ENCODE measurements at places on chromosomes 2 and 18.

GRCh38 chr2:46647766-46648742 lies 168.7 kb downstream of the TMEM247 start:
- DNase-seq, result no peak

- DNase-seq, result no peak
These were observed 116.3 kb downstream of the FTCDNL1 start for GRCh38 chr2:199734651-199735050.

GRCh38 chr2:44706681-44707553 lies 234.6 kb upstream of the SIX3 start:
- no peak for DNase-seq

- DNase-seq, result no peak
These were observed 81.8 kb downstream of the TNS1 start for GRCh38 chr2:217920879-217921603.

DNA sequence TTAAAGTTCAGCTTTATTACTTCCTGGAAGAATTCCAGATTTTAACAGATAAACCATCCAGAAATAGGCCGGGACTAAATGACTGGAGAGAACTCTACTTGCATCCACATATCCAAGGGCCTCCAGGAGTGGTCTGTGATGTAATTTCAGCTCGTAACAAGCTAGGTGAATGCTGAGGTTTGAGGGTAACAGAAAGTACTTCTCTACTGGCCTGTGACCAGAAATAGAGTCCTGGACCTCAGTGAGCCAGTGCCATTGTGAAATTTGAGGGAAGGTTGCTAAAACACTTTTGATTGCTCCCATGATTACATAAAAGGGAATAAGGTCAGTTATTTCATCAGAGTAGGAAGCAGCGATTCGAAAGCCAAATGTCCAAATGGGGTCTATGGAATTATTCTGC lies 158.1 kb downstream of the DOCK10 start:
- no peak for DNase-seq

GRCh38 chr2:232993231-232993821 lies 19.7 kb downstream of the NGEF start:
- DNase-seq, result no peak

DNA sequence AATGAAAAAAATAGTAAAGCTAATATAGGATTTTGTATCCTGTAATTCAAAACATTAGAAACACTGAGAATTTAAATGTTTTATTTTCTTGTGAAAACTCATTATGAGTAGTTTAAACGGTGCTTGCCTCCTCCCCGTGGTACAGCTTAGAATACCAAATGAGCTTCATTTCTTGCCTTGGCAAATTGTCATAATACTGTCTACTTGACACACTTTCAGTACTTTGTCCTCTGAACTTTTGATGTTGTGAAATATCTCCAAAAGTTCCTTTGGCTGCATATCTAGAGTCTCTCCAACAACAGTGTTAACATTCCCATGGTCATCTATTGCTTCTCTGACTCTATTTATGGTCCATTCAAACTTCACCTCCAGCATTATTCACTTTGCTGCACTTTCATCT lies 61.9 kb upstream of the EPB41L5 start:
- no peak for DNase-seq

DNA sequence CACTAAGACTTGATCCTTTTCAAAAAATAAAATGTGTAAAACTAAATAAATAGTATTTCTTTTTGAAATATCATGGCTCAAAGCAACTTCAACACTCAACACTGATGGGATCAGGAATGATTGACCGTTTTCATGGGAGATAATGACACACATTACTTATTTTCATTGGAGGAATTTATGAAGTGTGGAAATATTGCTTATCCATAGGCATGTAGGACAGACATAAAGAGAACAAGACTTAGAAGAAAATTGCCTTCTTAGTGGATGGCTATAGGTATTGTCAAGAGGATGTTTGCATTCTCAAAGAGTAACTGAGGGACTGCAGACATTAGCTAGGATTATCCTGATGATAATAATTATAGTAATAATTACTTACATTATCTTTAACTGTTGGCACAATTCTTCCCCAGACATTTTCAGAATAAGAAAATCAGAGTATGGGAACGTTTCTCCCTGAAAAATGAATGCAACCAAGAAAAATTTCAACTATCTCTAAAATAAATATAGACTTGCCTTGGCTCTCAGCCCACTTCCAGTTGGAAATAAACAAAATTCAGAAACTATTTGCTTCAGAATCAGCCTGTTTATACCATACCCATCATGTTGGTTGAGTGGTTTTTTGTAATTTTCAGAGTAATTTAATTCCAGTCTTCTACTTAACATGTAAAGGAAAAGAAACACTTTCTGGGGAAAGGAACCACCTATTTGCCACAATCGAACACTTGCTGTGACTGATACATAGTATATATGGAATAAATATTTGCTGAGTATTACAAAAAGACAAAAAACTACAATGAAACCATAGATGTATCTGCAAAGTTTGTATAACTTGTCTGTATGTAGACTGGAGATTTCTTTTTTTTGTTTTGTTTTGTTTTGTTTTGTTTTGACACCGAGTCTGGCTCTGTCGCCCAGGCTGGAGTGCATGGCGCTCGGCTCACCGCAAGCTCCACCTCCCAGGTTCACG lies 165.7 kb downstream of the TMX3 start:
- DNase-seq, result no peak

GRCh38 chr18:32730620-32731091 lies 42.2 kb downstream of the KLHL14 start:
- DNase-seq, result no peak

DNA sequence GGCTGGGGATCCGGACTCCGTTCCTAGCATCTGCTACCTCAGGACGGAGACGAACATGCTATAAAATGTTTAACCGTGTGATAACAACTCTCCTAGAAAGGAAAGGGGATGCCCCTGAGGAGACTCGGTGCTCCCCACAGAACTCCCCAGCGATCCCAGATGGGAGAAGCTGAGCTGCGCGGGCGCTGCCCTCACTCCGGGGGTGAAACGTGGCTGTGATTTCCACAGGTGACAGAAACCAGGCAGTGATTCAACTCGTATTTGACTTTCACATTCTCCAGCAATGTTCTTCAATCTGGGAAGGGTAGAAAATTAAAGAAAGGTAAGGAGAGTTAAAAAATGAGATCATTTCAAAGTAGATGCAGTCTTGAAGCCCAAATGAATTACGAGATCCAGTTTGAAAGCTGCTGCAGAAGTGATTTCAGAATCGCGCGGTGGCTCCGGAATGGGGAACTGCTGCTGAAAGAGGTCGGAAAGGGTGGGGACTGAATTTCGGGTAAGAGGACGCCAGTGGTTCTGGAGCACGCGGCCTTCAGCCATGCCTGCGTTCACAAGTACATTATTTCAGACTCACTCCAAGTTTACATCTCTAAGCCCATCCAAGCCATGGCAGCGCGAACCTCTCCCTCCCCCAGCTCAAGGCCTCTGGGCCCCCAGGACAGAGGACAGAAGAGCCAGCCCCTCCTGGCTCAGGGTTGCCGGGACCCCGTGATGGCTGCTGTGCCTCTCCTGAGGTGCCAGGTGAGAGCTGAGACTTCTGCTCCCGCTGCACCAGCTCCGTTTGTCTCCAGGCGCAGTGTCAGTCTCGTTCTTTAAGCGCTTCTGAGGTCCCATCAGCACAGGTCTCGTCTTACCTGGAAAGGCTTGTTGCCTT lies 39.5 kb downstream of the ADNP2 start:
- no peak for DNase-seq

GRCh38 chr2:144679942-144680341 lies 160.0 kb upstream of the ZEB2 start:
- DNase-seq, result no peak

- DNase-seq, result no peak
These were observed 2.1 kb downstream of the NDC80 start for GRCh38 chr18:2573408-2573807.

DNA sequence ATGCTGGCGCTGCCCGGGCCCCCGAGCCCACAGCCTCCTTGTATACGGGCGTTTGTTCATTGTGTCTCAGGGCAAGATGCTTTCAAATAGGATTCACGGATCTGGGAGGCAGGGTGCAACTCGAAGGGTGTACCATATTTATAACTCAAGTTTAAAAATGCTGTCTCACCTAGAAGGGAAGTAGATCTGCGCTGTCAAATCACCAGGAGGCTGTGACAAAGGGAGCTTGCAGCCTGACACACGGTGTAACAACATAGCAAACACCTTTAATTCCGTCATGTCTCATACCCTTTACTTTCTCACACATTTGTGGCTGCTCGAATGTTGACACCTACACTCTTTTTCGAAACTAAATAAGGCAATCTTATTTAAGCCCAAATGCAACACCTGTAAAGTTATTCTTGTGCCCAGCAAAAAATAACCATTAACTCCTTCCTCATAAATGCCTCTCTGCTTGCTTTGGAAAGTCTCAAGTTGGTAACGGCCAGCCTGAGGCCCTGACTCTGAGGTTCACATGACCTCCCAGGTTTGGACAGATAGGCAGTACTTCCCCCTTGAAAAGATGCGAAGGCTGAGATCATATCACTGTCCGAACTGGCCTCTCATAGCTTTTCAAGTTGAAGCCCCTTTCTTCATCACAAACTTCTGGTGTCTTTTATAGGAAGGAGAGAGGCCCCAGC lies 11.6 kb downstream of the ZEB2 start:
- DNase-seq, result peak; percentile 62

DNA sequence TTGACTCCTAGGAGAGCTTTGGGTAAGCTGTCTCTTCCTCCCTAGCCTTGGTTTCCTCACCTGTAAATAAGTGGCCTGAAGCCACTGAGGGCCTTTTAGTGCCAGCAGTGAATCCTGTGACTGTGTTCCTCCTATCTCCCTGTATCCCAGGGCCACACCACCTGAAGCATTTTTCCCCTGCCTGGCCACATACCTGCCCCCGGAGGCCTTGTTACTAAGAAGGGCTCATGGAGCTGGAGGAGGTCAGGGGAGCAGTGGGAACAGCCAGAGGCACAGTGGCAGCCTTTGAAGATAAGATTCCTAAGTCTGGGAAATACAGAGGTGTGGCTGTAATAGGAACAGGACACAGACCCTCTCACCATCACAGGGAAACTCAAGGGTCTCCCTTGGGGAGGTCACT lies 162.4 kb downstream of the SMAD7 start:
- DNase-seq, result no peak

- DNase-seq, result no peak
These were observed 187.1 kb downstream of the ZNF407 start for GRCh38 chr18:74784752-74785151.

- no peak for DNase-seq
These were observed 659 bp downstream of the ZNF142 start for GRCh38 chr2:218658671-218659257.

DNA sequence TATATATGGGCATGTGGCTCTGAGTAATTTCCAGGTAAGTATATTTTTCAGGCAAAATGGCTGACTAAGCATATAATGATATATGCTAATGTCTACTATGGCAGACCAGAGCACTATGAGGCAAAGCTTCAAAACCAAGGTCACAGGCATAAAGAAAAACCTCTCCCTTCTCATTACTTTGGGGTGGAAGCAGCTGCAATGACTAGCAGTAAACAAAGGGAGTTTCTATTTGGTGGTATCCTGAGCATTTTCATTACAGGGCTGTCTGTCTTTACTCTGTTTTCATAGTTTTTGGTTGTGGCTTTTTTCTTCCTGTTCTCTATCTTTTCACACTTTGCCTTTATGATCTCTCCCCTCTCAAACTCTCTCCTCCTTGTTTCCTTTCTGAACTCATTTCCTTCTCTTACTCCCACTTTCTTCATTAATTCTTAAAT lies 15.6 kb downstream of the PDE6D start:
- no peak for DNase-seq

DNA sequence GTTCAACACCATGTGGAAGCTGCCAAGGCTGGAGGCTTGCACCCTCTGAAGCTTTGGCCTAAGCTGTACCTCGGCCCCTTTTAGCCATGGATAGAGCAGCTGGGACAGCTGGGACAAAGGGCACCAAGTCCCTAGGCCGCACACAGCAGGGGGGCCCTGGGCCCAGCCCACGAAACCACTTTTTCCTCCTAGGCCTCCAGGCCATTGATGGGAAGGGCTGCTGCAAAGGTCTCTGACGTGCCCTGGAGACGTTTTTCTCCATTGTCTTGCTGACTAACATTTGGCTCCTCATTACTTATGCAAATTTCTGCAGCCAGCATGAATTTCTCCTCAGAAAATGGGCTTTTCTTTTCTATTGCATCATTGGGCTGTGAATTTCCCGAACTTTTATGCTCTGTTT lies 13.7 kb downstream of the RAPGEF4 start:
- DNase-seq, result no peak

DNA sequence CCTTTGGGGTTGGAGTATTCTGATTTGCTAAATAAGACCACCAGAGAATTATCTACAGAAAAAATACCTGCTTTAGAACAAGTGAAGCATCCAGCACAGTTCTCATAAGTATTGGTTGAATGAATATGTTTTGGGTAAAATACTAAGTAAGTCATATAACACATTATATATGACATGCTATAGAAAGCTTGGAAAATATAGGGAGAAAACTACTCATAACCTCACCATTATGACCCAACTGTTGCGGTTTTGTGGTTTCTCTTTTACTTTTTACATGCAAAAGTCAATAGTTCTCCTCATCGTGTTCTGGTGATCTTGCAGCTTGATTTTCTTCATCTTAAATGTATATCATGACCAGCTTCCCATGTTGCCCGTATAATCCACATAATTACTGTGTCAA lies 66.2 kb downstream of the DIPK1C start:
- DNase-seq, result no peak

DNA sequence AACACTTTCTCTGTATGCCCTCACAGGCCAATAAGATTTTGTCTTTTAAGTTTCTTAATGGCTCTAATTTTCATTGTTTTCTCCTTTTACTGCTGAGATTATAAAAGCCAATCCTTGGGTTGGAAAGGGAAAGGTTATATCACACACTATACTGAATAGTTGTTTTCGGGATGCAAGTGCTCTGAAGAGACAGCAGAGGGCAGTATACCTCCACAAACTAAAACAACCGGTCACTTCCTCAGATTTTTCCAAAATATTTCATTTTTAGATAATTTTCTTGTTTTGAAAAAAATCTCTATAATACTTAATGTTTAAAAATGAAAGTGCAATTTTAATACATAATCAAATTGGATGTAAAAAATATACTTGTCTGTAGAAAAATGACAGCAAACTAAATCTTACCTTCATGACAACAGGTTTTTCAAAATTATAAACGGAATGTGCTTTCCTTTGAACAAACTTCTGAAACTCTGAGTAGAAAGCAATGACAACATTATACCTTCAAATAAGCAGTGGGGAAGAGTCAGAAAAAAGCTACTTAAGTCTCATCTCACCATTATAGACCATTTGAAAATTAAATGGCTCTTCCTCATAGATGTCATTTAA lies 82.7 kb downstream of the ORC4 start:
- DNase-seq, result no peak

GRCh38 chr2:71122387-71123298 lies 7.4 kb downstream of the MCEE start:
- no peak for DNase-seq

GRCh38 chr2:37300578-37300977 lies 24.1 kb downstream of the PRKD3 start:
- DNase-seq, result no peak

Data from caudate nucleus (tissue), 63 donors.